Osteoblast (primary cell): ENCODE measurements at places on chromosomes 6 and 20.

GRCh38 chr6:56955171-56956155, 556 bp downstream of the BEND6 start:
- peak; percentile 95 for DNase-seq

DNA sequence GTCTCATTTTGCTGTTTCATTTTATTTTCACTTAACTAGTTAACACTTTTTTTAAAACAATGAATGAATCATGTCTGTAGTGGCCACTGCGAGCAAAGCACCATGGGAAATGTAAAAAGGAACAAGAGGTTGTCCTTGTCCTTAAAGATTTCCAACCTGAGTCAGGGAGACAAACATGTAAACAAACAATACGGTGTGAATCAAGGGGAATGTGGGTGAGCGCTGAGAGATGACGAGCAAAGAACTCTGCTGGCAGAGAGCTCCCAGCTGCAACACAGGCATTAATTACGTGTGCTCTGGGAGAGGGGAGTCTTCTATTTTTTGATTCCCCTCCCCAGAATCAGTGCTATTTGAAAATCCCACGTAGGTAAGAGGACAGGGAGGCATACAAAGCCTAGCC, 84.3 kb downstream of the ATXN1 start:
- DNase-seq, result no peak

DNA sequence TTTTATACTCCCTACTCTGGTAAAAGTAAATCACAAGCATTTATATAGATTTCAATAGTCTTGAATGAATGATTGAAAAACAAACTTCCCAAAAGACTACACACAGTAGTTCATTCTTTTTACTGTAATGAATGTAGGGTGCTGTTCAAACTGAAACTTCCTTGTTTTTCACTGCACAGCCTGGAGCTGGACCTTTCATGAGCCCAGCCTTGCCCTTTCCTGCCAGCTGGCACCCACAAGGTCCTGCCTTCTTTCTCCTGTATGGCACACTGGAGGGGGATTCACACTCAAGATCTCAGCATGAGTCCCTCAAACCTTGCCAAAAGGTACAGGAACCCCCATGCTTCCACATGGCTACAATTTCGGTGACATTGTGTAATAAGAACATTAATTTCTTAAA, 50.9 kb downstream of the COL12A1 start:
- DNase-seq, result no peak

GRCh38 chr6:49653438-49653837, 16.8 kb upstream of the RHAG start:
- no peak for DNase-seq

DNA sequence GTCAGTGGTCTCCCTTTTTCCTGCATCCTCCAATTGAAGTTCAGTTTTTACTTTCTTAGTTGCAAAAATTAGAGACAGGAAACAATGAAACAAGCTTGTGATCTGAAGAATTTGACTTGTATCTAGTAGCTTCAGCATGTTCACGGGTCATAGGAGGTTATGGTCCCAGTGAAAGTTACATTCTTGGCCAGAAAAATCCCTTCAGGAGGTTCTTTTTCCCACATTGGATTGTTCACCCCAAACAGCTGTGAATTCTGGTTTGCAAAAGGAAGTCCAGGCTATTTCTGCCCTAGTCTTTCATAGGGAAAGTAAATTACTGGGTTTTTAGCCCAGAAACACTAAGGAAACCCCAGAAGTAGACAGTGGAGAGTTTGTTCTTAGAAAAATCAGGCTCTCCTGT, 8.1 kb downstream of the ANKS1A start:
- no peak for DNase-seq

DNA sequence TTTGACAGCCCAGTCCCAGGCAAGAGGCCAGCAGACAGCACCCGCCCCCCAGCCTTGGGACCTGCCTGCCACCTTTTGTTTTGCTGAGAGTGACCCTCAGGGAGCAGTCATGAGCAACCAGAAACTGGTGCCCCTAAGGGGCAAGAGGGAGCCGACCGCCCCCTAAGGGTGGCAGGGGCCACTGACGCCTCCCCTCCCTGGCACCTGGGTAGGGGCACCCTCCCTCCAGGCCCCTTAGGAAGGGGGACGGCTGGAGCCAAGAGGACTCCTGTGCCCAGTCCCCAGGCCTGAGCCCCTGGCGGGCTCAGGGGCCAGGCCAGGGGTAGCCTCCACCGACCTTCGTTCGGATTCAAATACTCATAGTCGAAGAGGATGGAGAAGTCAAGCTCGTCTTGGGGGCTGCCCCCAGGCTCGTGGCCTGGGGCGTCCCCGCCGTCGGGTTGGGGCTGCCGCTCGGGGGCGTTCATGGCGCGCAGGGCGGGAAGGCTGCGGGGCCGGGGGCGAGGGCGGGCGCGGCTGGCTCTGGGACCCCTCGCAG, 417 bp downstream of the NFATC2 start:
- DNase-seq, result peak; percentile 87

- peak; percentile 88 for DNase-seq
Observed at GRCh38 chr6:4776493-4777393, 539 bp downstream of the CDYL start.

DNA sequence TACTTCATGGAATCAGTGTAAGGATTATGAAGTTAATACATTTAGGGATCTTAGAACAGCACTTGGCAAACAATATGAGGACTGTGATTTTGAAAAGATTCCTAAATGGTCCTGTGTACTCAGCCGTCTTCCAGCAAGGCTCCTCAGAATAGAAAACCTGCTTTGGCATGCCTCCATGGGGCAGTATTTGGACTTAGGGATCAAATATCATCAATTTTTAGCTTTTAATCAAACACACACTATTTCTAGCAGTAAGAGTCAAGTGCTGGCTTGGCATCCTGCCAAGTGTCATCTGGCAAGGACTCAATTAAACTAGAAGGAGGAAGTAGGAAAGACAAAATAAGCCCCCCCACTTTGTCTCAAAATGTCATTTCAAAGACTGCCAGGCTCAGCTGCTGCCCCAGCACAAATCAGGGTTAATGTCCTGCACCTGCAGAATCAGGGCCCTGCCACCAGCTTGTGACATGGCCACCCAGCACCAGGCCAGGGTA, 40.8 kb downstream of the IYD start:
- DNase-seq, result no peak

- DNase-seq, result no peak
Observed at GRCh38 chr6:19838442-19839236, 1.5 kb downstream of the ID4 start.

- no peak for DNase-seq
Observed at GRCh38 chr20:34530342-34530741, 14.1 kb downstream of the DYNLRB1 start.

DNA sequence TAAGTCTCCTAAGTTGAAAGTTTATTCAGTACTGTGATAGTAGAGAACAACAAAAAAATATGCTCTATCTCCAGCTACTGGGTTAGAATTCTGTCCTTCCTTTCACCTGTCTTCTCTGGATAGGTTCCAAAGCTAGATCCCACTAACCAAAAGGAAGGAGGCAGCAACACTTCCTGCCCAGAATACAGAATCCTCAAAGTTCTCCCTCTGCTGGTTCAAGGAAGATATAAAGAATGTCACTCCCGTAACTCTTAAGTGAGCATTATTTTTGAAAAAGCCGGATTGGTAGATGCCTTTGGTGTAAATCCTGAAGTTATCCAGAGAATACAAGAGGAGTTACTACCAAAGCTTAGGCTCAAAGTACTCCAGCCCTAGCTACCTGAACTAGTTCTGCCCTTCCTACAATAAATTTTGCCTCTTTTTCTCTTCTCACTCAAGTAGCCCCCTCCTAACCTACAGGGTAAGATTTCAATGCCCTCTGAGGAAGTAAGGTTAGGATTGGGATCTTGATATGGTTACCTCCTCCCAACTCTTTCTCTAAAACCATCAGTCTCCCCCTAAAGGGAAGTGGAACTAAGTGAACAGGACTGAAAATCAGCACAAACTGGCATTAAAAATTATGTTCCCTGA, 26.0 kb upstream of the CRIP3 start:
- DNase-seq, result no peak

- DNase-seq, result peak; percentile 84
Observed at GRCh38 chr6:138404666-138405337, 779 bp downstream of the HEBP2 start.

DNA sequence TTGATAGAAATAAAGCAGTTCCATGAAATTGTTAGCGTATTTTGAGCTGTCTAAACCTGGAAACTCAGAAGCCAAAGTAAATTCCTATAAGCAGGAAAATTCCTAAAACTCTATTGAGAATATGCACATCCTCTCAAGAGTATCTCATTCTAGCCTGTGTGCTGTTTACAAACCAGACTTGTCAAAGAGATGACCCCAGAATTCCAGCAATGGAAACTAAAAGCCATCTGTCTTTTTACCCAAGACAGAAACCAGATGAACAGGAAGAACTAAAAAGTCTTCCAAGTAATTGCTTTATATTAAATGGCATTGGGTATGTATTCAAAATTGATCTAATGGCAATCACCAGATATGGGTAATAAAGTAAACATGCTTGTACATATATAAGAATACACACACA, 92.6 kb downstream of the COL19A1 start:
- no peak for DNase-seq

- DNase-seq, result no peak
Observed at GRCh38 chr6:7249946-7250643, 62.9 kb downstream of the SSR1 start.

DNA sequence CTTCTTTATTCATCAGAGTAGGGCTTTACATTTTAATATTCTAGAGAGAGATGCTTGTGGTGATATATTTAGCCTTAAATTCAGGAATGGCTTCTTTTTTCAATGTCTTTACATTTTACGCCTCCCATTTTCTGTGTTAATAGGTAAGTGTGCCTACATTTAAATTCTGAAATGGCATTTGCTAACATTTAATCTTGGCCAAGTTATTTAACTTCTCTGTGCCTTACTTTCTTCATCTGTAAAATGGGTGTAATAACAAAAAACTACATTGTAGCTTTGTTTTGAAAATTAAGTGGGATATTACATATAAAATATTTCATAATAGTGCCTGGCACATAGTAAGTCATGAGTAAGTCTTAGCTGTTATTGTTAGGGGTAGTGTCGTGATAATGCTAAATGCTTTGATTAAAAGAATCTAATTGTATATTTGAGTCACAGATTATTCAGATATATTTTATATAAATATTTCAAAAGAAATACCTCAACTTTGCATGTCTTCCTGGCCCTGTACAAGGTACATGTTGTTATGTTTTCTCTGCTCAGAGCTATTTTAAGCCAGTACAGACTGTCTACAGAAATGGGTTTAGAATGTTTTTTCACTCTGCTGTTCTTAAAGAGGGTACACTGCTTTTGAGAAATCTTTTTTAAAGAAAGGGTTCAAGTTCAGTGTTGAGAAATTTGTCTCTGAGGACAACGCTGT, 18.8 kb downstream of the CARMIL1 start:
- DNase-seq, result peak; percentile 43

- DNase-seq, result no peak
Observed at GRCh38 chr6:6857528-6857927, 250.2 kb upstream of the RREB1 start.

- DNase-seq, result peak; percentile 86
Observed at GRCh38 chr6:11538052-11538818, 686 bp downstream of the TMEM170B start.

- no peak for DNase-seq
Observed at GRCh38 chr20:46083101-46083500, 6.7 kb downstream of the NCOA5 start.

GRCh38 chr20:47244451-47244850, 112.0 kb downstream of the ZMYND8 start:
- DNase-seq, result no peak

DNA sequence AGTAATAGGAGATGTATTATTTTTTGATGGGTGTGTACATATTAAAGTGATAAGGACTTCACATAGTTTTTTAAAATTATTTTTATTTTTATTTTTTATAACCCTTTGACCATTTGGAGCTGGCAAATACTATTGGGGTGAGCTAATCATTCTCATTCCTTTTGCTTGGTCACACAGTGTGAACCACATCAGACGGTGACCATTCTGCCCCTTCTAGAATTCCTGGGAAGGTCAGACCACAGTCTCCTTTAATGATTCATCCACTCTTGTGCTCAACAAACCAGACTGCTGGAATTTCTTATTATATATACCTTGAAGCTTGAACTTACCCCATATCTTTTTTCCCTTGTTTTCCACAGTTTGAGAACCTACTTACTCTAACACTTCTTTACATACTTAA, 23.9 kb upstream of the PRL start:
- peak; percentile 89 for DNase-seq

DNA sequence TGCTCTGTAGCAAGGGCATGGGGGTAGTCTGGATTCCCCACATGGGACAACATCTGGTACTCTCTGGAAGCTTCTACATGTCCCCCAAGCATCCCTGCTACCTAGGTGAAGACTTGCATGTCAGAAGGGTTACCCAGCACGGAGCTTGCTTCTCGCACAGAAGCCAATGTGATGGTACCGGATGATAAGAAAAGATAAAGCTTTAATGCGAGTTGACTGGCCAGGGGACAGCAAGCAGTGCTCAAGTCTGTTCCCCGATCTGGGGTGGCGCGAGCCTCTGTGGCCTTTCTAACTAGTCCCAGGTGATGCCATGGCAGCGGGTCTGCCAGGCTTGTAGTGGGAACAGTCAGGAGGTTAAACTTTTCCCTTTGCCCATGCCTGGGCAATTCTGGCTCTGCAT, 70.0 kb upstream of the TIAM2 start:
- peak; percentile 21 for DNase-seq

DNA sequence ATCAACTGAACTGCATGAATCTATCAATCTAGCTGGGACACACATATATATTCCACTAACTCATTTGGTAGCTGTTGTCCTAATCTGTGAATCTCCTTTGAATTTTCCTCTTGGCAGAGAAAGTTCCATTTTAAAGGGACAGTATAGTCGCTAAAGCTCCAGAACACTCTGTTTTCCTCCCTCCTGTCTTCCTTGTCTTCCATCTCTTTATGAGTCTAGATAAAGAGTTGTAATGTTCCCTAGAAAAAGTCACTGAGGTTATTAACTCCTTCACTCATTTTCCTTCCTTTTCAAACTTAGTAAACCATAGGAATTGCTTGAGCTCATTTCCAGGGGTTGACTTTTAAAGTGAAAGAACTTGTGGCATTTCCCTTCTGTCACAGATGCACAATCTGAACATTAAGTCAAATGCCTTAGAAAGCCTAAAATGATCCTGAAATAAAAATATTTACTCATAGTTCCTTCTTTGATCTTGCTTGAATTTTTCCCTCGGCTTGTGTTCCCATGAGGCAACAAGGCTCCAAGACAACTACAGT, 198.4 kb downstream of the TRIM27 start:
- no peak for DNase-seq

DNA sequence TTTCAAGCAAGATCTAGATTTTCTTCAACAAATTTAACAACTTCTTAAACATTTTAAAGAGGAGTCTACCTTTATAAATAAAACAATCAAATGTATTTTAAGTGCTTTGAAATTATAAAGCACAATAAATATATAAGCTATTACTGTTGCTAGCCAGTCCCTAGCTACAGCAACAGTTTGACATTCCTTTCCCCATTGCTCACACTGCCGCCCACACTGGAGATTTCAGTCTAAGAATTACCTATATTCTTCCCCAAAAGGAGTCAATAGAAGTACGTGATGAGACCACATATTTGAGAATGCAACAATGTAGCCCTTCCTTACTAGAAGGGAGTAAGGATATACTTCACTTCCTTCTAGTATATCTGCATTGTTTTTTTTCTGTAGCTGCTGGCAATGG, 65.3 kb upstream of the RNF146 start:
- peak; percentile 88 for DNase-seq
